ENCODE measurements at places on chromosomes 6 and 20. TPM values are rescaled to one million over a fixed set of nuclear protein-coding genes. Genes with fewer than 3 reads are reported as not detected.

LHFPL5 gene
- polyA plus RNA-seq, result 0.20 TPM

DNA sequence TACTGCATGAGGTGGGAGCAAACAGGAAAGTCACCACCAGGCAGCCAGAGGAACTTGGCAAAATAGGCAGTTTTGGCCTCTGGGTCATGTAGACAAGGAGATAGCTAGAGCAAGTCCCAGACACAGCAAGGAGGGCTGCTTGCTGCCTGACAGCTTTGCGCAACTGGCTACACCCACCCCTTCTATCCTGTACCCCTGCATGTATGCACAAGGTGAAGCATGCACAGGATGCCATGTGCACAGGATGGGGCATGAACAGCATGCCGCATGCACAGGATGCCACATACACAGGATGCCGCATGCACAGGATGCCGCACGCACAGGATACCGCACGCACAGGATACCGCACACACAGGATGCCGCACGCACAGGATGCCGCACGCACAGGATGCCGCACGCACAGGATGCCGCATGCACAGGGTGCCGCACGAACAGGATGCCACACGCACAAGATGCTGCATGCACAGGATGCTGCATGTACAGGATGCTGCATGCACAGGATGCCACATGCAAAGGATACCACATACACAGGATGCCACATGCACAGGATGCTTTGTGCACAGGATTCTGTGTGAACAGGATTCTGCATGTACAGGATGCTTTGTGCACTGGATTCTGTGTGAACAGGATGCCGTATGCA, 104.9 kb upstream of the IYD start:
- no peak for DNase-seq

PACSIN1 gene
- polyA plus RNA-seq, result 0.72 TPM

GRCh38 chr6:73719046-73719445, 23.0 kb downstream of the CD109 start:
- no peak for DNase-seq

GRCh38 chr6:126040826-126041225, 54.5 kb downstream of the TRMT11 start:
- DNase-seq, result no peak

GRCh38 chr6:5023923-5024322, 20.1 kb upstream of the RPP40 start:
- DNase-seq, result no peak

BMP7 gene
- 110 TPM for polyA plus RNA-seq

- DNase-seq, result no peak
These were observed 184.0 kb downstream of the PDE7B start for GRCh38 chr6:136035378-136036070.

GRCh38 chr6:10684618-10685017, 9.8 kb downstream of the C6orf52 start:
- DNase-seq, result no peak

- no peak for DNase-seq
These were observed 53.6 kb downstream of the CD164 start for GRCh38 chr6:109328629-109329028.

DNA sequence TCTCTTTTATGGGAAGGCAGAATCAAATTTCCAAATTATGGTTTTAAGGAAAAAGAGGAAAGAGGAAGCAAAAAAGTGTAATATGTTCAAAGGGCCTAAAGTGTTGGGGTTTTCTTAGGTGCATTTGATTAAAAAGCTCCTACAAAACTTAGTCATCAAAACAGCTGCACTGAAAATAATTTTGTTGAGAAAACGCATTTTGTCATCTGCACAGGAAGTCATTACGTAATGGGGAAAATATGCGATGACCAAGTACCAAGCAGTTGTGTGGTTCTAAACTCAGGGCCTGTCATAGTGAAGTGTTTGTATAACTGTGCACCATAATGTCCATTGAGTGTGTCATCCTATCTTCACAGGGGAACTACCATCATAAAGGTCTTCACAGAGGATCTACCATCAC, 15.6 kb downstream of the HAO1 start:
- no peak for DNase-seq

DNA sequence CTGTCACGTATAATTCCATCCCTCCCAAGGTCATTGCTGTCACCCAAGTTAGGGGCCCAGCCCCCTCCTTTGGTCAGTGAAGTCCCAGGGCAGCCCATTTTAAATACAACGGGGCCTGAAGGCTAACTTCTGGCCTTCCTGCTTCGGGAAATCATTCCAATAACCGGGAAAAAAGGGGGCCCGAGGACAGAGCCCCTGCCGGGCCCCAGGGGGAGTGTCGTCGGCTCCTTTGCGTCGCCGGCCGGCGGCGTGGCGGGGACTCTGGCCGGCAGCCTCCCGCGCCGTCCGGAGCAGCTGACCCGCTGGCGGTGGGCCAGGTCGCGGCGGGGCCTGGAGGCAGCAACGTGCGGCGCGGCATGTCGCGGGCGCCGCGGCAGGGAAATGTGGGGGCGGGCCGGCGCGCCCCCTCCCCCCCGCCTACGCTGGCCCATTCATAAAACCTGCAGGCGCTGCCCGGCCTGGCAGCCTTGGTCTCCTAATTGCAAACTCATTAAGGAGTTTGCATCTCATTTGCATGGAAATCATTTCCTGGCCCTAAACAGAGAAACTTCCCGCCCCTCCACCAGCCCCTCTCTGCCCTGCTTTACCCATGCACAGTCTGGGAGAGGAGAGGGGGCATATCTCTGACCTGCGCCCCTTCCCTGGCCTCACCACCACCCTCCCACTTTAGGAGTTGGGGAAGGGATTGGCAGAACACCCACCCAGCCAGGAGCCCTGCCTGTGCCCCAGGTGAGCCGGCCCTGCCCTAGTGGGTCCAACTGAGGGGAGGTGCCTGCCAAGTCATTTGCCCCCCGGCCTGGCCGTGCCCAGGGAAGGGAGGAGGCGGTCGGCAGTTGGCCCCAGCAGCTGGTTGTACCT, 50.7 kb downstream of the MRPL14 start:
- no peak for DNase-seq

DNA sequence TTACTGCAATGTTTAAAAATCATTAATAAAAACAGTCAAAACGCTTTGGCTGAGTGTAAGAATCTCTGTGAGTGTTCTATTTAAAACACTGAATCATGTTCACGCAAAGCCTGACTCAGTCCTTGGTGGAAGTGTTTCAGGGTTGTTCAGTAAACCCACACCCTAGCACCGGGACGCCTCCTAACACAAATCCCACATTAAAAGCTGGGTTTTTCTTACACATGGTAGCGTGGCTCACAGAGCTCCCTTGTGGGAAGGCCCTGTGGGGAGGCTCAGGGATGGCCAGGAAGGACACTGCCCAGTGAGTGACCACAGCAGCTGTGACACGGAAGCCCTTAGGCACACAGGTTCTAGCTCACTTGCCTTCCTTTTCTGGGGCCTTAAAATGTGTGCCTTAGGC, 80.2 kb downstream of the GMPR start:
- DNase-seq, result no peak

DNA sequence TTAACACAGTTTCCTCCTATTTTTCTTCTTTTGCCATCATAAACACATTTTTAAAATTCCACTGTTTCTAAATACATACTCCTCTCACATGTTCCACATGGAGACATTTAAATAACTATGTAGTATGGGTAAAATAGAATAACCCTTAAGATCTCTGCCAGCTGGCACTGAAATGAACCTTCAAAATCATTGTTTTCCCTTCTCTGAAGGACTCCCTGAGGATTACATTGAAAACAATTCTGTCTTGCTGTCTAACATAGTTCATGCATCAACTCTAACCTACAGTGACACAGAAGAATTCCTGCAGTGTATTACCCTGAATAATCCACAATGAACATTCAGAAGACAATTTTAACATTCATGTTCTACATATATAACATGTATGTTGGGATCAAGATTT, 1361.8 kb upstream of the CITED2 start:
- no peak for DNase-seq

DNA sequence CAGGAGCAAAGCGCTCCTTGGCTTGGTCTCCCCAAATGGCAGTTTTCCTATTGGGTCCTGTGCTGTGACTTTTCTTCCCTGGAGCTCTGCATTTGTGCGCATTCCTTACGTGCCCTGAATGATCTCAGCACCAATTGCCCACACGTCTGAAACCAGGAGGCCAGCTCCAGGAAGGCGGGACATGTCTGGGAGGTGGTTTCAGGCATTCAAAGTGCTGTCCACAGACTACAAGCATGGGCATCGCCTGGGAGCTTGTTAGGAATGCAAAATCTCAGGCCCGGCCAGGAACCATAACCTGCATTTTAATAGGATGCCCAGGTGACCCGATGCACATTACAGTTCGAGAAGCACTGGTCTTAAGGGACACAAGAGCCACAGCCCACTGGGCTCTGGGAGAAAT, 239.6 kb downstream of the ANKRD60 start:
- no peak for DNase-seq

GRCh38 chr6:2990932-2991506, 8.7 kb upstream of the NQO2 start:
- DNase-seq, result no peak

Measured in right renal pelvis (tissue), 4 donors.